Fibroblast of skin of back (primary cell): ENCODE measurements at places on chromosomes 4 and X.
A peak's percentile ranks its signal among the peaks of the same experiment; 100 is the strongest.

GRCh38 chrX:17409566-17410290 is 34.7 kb downstream of the NHS start:
- no peak for DNase-seq

DNA sequence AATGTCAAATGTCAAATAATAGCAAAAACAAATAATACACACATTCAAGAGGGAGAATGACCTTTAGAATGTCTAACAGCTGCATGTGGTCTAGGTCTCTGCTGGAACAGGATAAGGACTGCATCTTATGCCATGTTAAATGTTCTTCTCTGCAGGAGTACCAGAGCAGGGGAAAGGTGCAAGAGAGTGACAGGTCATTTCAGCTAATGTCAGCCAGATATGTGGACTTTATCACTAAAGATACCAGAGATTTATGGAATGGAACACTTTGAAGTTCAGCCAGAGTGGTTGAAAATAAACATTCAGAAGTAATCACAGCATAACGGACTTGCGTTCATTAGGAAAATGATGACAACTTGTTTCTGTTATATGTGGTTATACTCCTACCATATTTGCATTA is 24.3 kb downstream of the GRID2 start:
- DNase-seq = no peak

- DNase-seq = no peak
Measured at GRCh38 chr4:78545275-78546246, 6.0 kb upstream of the ANXA3 start.

GRCh38 chrX:43456063-43456462 is 200.0 kb upstream of the MAOA start:
- DNase-seq = no peak

DNA sequence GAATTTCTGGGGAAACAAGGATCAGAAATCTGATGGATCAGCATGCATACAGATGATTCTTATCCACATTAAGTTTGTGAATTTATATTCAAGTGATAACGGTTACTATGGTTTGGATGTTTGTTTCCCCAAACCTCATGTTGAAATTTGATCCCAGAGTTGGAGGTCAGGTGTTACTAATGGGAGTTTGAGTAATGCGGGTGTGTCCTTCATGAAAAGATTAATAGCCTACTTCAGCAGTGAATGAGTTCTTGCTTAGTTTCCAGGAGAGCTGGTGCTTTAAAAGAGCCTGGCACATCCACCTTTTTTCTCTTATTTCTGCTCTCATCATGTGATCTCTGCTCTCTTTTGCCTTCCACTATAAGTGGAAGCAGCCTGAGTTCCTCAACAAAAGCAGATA is 712.4 kb downstream of the IL1RAPL1 start:
- no peak for DNase-seq

GRCh38 chr4:71156616-71157015 is 163.2 kb downstream of the DCK start:
- DNase-seq = no peak

DNA sequence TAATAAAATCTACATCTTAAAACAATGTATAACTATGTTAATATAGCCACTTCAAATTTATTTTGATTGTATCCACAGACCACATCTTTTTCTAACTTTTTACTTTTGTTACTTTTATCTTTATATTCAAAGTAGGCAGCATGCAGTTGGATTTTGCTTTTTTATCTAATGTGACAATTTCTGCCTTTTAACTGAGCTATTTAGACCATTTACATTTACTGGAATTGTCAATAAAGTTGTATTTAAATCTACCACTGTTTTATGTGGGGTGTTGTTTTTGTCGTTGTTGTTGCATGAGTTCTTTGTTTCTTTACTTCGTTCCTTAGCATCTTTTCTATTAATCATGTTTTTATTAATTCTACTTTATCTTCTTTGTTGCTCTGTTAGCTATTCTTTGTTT is 42.0 kb downstream of the NEUROG2 start:
- DNase-seq = no peak

DNA sequence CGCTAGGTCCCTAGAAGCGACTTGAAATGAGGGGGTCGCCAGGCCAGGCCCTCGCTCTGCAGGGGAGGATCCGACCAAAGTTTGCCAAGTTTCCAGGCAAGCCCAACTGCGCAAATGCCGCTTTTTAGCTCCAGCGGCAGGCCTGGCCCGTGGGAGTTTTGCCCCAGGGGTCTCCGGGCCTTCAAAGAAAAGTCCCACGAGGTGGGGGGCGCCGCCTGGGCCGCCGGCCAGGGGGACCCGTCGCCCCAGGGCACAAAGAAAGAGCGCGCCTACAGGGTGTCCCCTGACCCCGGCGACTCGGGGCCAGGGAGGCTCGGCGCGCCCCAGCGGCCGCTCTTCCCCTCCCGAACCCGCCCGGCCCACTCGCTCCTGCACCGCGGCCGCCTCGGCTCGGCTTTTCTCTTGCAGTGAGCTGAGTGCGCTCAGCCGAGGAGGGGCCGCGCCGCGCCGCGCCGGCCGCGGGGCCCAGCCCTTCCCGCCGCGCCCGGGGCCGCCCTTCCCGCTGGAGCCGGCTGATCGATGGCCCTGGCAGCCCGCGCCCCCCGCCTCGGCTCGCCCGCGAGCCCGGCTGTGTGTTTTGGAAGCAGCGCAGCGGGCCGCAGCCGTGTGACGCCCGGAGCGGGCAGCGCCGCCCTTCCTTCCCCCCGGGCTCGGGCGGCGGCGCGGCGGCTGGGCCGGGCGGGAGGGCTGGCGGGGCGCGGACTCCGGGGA is 754 bp upstream of the KLF3 start:
- peak; percentile 40 for DNase-seq

- no peak for DNase-seq
Measured at GRCh38 chr4:110119337-110119736, 79.1 kb downstream of the ELOVL6 start.

DNA sequence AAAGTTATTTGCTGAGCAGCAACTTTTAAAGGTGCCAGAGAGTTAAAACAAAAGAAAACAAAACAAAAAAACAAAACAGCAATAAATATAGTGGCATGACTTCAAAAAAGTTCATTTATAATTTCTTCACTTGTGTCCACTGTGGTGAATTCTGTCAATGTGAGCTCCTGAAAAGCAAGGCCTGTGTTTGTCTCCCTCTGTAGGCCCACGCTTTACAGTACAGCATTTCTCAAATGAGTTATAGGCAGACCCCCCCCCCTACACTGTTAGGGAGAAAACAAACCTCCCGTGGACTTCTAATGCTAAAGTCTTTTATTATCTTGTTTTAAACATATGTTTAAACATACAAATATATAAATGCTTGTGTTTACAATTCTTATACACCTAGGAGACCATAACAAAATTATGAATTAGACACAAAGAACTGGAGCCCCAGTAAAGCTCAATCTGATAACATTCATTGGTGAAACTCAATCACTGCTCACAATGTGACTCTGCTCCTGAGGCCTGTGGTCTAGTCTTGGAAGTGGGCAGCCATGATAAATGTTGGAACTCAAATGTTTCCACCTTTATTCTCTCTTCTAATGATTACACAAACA is 47.0 kb upstream of the SCOC start:
- peak; percentile 51 for DNase-seq

GRCh38 chrX:42533761-42534160 is 244.2 kb downstream of the PPP1R2C start:
- no peak for DNase-seq

- peak; percentile 7 for DNase-seq
Measured at GRCh38 chr4:136731025-136731424, 801.3 kb downstream of the PCDH18 start.

DNA sequence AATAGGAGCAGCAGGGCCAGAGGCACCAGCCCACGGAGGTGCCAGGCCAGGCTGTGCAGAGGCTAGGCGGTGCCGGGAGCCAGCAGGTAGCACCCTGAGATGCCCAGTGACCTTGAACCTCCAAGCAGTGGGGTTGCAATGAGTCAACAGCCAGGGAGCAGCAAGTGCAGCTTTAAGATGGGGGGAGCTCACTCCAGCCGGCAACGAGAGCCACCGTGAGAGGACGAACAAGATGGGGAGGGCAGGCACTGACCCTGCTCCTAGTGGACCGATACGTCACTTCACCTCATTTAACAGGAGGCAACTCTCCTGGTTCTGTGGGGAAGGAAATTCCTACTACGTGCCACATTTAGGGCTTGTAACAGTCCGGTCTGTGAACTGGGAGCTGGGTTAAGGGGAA is 4.8 kb downstream of the LETM1 start:
- DNase-seq = no peak

GRCh38 chrX:138057883-138058282 is 492.0 kb downstream of the ZIC3 start:
- no peak for DNase-seq

GRCh38 chr4:185950891-185951290 is 118.1 kb upstream of the TLR3 start:
- DNase-seq = no peak

- DNase-seq = peak; percentile 86
Measured at GRCh38 chr4:84681486-84682274, 98.8 kb downstream of the CDS1 start.

GRCh38 chr4:27176400-27176799 is 315.8 kb downstream of the STIM2 start:
- no peak for DNase-seq

DNA sequence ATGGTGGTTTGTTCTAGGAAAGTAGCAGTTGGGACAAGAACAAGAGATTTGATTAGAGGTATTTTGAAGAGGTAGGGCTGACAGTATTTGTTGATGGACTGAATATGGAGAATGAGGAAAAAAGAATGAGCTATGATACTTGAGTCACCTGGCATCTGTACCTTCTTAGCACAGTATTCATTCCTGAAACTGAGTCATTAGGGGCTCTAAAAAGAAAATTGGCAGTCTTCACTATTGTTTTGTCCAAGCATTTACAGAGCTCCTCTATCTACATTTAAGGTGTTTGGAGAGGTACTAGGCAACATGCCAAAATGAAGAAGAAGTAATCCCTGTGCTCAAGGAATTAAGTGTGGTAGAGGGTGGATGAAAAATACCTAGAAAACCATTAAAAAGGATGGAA is 165.8 kb downstream of the SHROOM4 start:
- no peak for DNase-seq

DNA sequence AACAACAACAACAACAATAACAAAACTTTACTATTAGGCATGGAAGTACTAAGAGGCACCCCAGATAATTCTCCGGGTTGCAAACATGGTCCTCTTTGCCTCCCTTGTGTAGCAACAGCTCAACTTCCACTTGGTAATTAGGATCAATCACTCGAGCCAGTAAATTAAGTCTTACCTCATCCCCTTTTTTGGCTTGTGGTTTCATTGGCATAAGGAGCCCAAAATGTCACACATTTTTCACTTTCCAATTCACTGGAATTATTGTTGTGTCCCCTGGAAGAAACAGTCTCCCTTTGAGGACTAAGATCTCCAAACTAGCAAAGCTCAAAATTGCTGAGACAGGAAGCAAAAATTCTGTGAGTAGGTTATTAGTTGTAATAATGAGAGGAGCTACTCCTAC is 49.2 kb upstream of the HSD17B10 start:
- no peak for DNase-seq

DNA sequence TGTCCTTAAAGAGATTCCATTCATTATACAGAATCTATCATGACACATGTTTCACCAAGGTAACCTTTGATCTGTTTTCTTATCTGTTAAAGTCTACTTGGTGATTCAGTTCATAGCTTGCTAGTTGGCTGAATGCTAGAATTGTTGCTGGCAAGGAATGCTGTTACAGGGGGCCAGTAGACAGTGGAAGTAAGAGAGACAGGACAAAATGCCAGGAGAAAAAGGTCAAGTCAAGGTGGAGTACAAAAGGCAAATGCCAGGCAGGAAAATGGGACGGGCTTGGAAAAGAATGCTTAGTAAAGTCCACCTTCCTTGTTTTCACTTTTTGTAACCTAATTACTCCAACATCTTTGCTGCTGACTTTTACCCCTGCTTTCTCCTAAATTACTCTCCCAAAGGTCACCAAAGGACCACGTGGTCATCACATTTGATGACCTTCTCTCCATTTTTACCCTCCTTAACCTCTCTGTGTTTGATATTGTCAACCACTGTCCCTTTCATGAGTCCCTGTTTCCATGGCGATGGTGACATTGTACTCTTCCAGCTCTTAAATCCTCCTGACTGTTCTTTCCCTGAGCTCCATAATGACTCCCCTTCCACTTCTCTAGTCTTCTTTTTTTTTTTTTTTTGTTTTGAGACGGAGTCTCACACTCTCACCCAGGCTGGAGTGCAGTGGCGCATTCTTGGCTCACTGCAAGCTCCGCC is 24.5 kb upstream of the TAPT1 start:
- DNase-seq = no peak

DNA sequence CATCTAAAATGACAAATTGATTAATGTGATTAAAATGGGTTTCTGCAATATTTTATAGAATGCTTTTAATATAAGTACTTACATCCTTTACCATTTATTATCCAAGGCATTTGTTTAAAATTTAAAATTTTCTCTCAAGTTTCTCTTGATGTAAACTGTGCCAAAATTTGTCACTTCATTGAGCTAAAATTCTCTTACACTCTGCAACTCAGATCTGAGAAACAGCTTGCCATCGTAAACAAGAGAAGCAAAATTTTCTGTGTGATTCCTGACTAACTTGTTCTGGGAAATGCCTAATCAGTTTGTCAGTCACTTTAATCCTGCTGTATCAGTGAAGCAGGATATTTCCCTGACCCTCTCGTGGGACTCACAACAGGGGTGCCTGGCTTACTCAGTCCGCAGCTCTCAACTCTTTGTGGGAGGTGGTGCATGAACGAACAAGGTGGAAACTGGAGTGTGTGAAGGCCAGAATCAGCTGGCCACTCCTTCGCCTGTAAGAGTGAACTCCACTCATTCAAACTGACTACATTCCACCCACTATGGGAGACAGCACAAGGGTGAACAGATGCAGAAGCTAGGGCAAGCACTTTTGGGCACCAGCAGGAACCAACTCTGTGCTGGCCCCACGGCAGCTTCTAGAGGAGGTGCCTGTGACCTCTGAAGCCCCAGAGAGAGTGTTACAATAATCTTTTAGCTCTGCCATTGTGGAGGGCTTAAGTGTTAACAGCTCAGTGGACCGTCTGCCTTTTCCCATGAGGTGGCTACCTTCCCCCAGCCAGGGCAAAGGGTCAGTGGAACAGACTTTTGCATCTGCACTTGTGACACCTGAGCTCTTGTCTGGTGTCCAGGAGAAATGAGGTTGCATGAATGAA is 349.4 kb downstream of the FAT4 start:
- DNase-seq = no peak

GRCh38 chr4:16417198-16417597 is 190.9 kb upstream of the TAPT1 start:
- DNase-seq = no peak

DNA sequence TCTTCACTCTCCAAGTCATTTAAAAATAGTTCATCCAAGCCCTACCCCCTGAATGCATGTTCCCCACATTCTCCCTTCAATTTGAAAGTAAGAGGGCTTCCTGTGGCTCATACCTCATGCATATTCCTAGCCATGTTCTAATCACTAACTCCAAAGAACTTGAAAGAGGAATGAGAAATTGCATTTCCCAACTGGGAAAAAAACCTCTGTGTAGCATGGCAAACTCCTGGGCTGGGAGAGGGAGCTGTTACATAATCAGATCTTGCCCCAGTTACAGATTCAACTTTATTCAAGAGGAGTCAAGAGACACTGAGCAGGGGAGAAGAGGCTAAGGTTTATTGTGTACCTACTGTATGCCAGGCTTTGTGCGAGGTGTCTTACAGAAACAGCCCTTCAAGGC is 90.2 kb downstream of the SLC2A9 start:
- no peak for DNase-seq
